Gastroesophageal sphincter (tissue), 4 donors: ENCODE measurements at places on chromosomes 11 and 22.
A peak's percentile ranks its signal among the peaks of the same experiment; 100 is the strongest.

GRCh38 chr11:95490625-95491024, 259.6 kb upstream of the SESN3 start:
- no peak for ATAC-seq

- no peak for ATAC-seq
These were observed 60.0 kb upstream of the MYEOV start for GRCh38 chr11:69233744-69234570.

GRCh38 chr11:32821517-32821916, 8.2 kb upstream of the PRRG4 start:
- ATAC-seq = no peak

DNA sequence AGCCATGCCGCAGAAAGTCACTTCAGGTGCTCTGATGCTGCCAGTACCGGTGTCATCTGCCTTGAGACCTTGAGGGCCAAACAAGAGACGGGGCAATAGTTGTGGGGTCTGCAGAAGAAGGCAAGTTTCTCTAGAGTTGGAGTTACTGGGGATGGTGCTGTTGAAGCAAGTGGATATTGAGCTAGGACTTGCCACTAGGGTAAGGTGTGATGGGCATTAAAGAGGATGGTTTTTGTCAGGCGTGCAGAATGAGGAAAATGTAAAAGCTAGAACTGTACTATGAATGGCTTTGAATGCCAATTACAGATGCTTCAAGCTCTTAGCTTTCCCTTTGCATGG, 61.6 kb downstream of the TNRC6B start:
- ATAC-seq = peak; percentile 7

- ATAC-seq = no peak
These were observed 91.6 kb upstream of the PARVA start for GRCh38 chr11:12285811-12286222.

GRCh38 chr11:6746086-6746618, 25.6 kb downstream of the OR2AG2 start:
- ATAC-seq = no peak

GRCh38 chr22:47377926-47378560, 615.6 kb downstream of the TBC1D22A start:
- no peak for ATAC-seq
